ENCODE measurements at places on chromosomes 16 and 17. TPM values are rescaled to one million over a fixed set of nuclear protein-coding genes. Genes with fewer than 3 reads are reported as not detected.

GRCh38 chr17:80465327-80465974 is 11.0 kb downstream of the NPTX1 start:
- DNase-seq, result no peak

DNA sequence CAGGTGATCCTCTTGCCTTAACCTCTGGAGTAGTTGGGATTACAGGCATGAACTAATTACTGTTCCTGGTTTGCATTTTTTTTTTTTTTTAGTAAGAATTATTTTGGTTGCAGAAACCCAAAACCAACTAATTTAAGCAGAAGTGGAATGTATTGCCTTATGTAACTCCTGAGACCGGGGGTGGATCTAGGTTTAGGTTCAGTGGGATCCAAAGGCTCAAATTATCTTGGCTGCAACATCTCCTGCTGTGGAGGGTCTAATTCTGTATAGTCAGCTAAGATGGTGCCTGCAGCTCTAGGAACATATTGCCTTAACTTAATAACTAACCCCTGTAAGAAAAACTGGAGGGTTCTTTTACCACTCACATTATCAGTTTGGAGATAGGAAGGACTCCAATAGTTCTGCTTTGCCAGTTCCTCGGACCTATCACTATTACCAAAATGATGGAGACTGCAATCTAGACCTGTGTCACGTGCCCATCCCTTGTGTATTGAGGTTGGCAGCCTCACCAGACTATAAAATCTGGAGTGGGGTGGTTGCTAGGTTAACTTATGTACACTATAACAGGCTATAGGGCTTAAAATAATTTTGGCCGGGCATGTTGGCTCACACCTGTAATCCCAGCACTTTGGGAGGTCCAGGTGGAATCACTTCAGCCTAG is 8.5 kb downstream of the SNTB2 start:
- no peak for DNase-seq

GRCh38 chr17:16489431-16489830 is 2.6 kb downstream of the LRRC75A start:
- DNase-seq, result no peak

GRCh38 chr16:79466111-79466510 is 134.4 kb downstream of the MAF start:
- no peak for DNase-seq

- no peak for DNase-seq
Observed at GRCh38 chr17:76011951-76012350, 11.3 kb downstream of the CDK3 start.

- no peak for DNase-seq
Observed at GRCh38 chr16:57883480-57883879, 81.2 kb upstream of the KIFC3 start.

- no peak for DNase-seq
Observed at GRCh38 chr17:58985971-58986370, 120.7 kb downstream of the TRIM37 start.

DNA sequence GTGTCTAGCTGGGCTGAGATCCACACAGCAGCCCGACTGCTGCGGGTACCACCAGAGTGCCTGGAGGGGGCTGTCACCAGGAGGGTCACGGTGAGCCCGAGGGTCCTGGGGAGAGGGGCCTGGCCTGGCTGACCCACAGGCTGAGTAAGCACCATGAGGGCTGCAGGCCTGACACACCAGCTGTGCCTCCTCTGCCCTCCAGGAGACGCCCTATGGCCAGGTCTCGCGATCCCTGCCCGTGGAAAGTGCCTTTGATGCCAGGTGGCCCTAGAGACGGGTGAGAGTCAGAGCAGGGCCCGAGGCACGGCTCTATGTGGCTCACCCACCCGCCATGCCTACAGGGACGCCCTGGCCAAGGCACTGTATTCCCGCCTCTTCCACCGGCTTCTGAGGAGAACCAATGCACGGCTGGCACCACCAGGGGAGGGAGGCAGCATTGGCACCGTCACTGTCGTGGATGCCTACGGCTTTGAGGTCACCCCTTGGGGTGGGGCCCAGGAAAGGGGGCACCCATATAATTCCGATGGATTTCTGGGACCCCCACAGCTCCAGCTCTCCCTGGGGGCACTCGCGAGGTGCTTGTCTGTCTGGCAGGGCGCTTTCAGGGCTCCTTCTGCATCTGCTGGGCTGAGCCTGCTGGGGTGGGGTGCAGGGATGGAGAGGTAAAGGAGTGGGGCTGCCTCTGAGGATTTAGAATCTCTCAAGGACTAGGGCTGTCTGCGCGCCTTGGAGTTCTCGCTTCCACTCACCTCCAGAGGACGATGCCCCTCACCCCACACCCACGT is 7.1 kb downstream of the MYO15B start:
- DNase-seq, result no peak

DNA sequence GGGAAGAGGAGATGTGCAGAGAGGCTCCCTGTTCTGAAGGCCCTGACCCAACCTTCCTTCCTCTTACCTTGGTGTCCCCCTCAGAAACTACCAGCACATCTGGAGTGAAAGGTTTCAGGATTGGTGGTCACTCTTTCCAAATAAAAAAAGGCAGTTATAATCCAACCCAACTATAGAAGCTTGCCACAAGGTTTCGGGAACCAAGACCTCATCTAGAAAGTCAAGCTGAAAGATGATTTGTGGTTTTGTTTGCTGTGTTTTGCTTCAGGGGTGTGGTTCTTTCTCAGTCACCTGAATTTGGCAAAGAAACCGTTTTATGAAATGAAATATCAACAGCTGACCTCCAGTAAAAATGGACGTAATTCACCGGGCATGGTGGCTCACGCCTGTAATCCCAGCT is 19.3 kb downstream of the SHMT1 start:
- no peak for DNase-seq

DNA sequence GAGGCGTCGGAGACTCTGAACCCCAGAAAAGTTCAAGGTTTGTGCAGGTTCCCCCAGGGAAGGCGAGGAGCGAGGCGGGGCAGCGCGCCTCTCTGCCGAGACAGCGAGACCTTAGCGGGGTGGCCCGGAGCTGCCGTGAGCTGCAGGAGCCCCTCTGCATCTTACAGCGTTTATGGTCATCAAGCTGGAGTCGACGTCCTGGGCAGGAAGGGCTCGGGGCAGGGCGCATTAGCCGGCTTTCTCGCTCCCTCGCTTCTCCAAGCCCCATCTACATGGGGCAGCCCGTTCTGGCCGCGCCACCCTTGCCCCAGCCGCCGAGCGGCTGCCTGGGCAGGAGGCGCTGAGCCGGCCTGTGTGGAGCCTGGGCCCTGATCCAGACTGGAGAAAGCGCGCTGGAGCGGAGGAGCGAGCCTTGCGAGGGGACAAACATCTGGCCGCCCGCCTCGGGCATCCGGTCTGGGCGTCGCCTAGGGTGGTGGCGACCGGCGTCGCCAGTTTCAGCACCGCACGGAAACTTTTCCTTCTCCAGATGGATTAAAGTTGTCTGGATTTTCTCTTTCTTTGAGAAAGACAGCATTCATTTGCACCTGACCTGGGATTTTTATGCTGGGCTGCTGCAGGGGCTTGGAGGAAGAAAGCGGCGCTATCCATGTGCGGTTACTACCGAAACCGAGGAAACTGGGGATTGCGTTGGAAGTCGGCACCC is 750 bp downstream of the TMEM132E start:
- DNase-seq, result no peak

DNA sequence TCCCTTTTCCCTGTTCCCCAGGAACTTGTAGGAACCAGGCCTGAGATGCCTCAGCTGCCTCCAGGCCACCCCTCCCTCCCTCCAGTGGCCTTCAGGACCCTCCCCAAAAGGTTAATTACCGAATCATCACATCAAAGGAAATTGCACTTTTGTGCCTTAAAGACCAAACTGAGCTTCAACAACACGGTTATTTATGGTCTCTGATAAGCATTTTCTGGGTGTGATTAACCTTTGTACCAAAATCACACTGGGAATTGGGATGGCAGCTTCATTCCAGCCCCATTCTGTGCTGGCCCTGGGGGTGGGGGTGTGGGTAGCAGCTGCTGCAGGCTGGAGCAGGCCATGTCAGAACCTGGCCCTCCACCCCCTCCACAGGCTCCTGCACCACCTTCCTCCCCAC is 16.7 kb downstream of the CRHR1 start:
- DNase-seq, result no peak

- no peak for DNase-seq
Observed at GRCh38 chr17:76461765-76462555, 5.4 kb upstream of the AANAT start.

DNA sequence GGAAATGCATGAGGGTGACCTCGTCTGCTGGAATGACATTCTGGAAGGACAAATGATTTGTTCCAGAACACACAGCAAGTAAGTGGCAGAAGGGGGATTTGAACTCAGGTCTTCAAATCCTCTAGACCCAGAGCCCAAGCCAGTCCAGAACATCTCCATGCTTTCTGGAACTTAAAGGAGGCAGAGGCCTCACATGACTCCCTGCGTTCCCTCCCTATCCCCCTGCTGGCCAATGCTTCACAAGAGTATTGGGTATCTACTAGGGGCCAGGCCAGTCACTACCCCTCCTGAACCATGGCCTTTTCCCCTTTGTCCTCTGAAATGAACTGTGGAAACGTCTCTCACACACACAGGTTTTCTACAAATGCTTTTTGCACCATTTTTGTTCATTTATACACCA is 7.6 kb upstream of the BEAN1 start:
- DNase-seq, result no peak

- no peak for DNase-seq
Observed at GRCh38 chr17:72588961-72589360, 468.1 kb downstream of the SOX9 start.

- no peak for DNase-seq
Observed at GRCh38 chr16:85573696-85574641, 39.2 kb upstream of the GSE1 start.

DNA sequence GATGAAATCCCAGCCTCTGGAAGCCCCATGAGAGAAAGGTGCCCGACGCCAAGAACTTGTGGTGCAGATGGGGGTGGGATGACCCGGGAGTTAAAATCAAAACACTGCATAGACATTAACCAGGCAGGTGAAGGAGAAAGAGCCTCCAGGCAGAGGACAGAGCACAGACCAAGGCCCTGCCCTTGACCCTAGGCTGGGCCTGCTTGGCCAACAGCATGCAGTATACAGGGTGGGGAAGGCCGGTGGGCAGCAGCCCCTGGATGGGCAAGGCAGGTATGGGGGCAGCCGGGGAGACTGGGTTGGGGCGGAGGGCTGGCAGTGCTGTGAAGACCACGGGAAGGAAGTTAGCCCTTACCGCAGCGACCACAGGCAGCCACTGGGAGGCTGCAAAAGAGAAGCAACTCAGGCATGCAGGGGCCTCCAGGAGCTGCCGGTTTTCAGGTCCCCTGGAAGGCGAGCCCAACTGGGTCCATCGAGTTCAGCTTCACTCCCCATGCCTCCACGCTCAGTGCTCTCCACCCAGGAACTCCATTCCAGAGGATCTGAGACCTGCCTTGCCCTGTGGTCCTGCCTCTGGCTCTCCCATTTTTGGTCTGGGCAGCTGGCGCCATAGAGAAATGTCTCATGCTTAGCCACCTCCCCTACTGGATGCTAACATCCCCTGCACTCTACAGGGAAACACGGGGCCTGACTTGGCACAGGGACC is 81.2 kb downstream of the C16orf95 start:
- DNase-seq, result no peak

DNA sequence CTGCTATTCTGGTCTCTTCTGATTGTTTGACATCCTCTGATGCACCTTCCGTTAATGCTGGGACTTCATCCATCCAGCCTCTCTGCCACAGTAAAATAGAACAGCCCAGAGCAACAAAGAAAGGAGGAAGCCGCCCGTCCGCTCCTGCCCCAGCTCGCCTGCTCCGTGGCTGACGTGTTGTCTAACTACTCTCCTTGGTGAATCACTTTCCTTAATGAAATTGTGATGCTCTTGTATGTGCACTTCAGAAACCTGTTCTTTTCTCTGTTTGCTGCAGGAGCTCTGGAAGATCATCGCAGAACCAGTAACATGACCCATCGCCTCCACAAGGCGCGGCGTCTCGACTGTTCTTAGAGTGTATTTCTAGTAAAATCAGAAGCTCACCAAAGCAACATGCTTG is 24.3 kb downstream of the METTL22 start:
- no peak for DNase-seq

DNA sequence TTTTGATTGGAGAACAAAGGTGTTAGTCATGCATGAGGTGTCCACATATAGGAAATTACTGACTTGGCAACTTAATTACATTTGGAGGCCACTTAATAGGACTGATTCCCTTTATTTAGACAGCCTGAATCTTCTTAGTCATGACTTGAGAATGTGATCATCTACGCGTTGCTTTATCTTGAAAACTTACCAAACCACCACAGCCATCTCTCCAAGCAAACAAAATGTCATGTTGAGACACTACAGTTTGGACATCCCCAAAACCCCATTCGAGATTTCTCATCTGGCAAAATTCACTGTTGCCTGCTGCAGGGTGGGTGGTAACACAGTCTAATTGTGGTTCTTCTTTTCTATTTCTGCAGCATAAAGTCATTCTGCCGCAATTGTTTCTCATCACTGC is 176.5 kb upstream of the CDH5 start:
- DNase-seq, result no peak

- DNase-seq, result no peak
Observed at GRCh38 chr16:4814046-4814445, 11.6 kb upstream of the ROGDI start.

DNA sequence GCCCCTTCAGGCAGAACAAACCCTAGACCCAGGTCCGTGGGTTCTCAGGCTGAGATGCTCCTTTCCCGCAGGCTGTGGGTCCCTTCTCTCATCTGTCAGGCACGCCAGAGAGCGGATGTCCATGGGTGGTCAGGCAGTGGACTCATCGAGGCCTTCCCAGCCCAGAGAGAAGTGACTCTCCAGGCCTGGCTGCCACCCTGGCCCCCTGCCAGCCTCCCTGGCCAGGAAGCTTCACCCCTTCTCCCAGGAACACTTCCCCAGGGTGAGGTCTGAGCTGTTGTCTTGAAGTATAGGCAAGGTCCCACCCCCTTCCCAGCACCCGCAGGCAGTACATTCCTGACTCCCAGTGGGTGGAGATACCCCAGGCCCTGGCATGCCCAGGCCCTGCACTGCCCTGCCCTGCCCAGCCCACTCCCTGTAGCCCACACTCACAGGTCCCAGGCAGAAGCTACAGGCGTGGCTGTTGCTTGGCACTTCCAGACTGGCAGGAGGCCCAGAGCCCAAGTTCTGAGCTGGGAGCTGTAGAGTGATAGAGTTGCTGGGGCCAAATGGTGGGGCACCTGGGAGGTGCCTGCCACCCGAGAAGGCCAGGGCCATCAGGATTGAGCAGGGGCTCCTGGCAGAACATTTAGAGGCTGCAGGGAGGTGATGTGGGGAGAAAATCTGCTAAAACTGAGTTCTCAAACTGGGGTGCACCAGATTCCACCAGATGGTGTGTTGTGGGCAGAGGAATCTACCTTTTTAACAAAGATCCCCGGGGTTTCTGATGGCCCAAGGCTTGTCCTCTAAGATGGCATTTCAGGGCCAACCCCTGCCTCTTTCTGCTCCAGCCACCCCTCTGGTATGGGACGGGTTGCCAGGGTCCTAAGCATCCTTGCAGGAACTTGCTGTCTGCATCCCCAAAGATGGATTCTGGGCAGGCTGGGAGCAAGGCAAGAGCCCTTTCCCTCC is 6.7 kb downstream of the ITGA3 start:
- DNase-seq, result no peak

Gene CDK5R1
- 6.9 TPM for total RNA-seq

Gene PPP1R27
- total RNA-seq, result not detected

Gene SERPINF2
- total RNA-seq, result 36.3 TPM

Gene C1QTNF8
- total RNA-seq, result not detected

Gene NPW
- 4.7 TPM for total RNA-seq

Gene TPPP3
- total RNA-seq, result 44.5 TPM

Gene SGCA
- not detected for total RNA-seq

Gene FZD2
- total RNA-seq, result 54.4 TPM

Gene PYDC1
- total RNA-seq, result not detected

Measured in type B pancreatic cell (in vitro differentiated cells).